ENCODE measurements at places on chromosomes 11 and 22. TPM values are rescaled to one million over a fixed set of nuclear protein-coding genes. Genes with fewer than 3 reads are reported as not detected.

Gene KCNQ1OT1
- total RNA-seq = 6.2 TPM

Gene BCL2L13
- total RNA-seq = 86.5 TPM

Gene TMEM45B
- not detected for total RNA-seq

Gene RPS13
- 762 TPM for total RNA-seq

All from osteoblast (primary cell).